ENCODE measurements at places on chromosomes 2 and 18.

DNA sequence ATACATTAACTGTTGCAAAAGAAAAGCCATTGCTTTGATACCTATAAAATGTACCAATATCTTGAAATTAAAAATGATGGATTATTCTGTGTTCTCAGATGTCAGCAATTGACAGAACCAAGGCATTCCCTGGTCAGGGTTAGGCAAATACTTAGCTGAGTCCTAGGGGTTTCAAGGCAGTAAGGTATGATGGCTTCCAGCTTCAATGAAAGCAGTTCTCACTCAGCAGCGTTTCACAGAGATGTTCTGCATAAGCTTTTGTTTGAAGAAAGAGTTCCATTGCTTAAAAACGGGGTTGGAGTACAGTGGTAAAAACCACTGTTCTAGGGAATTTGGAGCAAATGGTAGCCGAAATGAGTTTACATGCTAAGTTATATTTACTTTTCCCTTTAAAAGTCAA is 17.0 kb upstream of the KANSL1L start:
- no peak for DNase-seq

GRCh38 chr2:238344035-238344434 is 23.7 kb downstream of the TRAF3IP1 start:
- DNase-seq, result no peak

GRCh38 chr2:202025816-202026215 is 7.8 kb upstream of the FZD7 start:
- no peak for DNase-seq

- DNase-seq, result no peak
Observed at GRCh38 chr2:108853421-108853820, 66.8 kb downstream of the CCDC138 start.

- no peak for DNase-seq
Observed at GRCh38 chr2:148716378-148716920, 71.9 kb downstream of the EPC2 start.

DNA sequence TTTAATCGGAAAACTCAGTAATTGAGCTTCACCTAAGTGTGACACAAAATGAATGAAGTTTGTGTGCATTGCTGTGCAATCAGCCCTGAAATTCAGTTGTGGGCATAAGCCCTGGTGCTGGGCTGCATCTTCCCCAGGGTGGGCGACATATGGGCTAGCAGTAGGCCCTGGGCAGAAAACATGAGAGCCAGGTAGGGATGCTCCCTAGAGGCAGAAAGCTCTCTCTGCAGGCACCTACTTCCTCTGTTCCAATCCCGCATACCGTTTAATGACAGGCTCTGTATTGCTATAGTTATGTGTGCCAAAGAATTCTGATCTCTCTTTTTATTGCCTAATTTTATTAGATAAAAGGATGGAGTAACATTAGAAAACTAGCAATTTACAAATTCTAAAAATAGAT is 456.7 kb downstream of the NRXN1 start:
- DNase-seq, result no peak

- DNase-seq, result peak; percentile 19
Observed at GRCh38 chr2:221567809-221568208, 4.3 kb downstream of the EPHA4 start.

DNA sequence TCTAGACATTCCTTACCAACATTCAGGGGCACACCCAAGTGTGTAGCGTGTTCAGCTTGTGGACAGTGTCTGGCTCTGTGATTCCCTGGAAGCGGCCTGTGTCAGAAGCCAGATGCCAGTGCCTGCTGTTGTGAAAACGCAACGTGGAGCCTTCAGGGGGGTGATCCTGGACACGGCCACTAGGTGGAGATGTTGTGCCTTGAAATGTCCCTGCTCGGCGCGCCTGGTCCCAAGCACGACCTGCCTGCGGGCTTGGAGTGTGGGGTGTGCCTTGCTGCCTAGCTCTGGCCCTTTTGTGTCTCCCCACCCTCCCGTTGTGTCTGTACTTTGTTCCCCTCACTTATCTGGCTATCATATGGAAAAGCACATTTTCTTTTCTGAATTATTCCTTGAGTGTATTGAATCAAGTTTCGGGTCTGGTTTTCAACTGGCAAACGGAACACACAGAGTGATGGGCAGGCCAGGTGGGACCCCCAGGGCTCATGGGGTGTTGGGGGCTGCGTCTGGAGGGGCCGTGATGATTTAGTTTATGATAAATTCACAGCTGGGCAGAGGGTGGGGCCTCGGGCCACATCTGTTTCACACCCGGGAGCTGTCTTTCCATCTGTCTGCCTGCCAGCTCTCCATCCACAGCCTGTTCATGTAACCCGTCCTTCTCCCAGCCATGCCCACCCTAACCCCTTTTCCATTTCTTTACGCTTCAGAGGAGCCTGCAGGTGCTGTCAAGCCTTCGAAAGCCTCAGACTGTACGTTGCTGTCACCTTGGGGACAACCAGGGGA is 95.5 kb downstream of the DYSF start:
- DNase-seq, result peak; percentile 81

DNA sequence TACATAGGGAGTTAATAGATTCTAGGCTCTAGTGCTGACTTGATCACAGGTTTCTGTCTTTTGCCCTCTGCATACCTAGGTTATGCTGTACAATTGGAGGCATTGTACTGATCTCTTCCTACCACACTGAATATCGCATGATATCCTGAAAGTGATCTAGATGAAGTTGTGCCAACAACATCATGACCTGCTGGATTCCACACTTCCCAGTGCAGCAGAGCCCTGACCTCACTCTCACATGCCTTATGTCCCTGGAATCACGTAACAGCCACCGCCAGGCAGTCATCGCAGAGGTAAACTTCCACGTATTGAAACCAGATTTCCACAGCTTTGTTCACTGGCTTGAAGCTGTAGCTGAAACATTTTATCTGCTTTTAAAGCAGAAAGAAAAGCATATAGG is 214.0 kb downstream of the ANKRD30B start:
- no peak for DNase-seq

DNA sequence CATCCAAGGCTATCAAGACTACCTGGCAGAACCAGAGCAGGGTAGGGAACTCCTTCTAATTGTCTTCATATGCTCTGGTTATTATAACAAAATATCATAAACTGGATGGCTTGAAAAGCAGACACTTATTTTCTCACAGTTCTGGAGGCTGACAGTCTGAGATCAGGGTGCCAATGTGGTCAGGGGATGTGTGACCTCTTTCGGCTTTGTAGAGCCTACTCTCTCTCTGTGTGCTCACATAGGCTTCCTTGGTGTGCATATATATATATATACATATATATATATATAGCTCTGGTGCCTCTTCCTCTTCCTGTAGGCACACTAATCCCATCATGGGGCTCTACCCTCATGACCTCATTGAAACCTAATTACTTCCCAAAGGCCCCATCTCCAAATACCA is 101.6 kb downstream of the ARL6IP6 start:
- no peak for DNase-seq

DNA sequence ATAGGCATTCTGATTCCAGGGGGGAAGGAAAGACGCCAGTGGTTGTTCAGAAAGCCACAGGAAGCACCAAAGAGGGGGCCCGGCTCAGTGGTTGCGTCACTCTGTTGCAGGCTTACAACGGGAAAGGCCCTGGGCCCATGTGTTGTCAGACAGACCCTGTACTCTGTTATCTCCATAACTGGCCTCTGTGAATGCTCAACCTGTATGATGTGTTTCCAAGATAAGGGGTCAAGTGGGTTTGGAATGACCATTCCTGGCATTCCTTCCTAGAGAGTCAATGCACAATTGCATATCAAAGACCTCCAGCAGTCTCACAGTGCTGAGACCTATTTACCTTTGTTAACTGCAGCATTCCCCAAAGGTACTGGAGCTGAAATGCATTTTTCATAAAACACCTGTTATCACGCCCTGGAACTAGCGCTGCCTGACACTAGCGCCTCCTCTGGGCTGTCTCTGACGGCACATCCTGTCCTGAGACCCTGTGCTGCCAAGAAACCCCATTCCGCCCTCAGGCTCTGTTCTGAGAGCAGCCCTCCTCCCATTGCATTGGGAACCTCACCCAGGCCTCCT is 13.2 kb upstream of the LRRFIP1 start:
- no peak for DNase-seq

DNA sequence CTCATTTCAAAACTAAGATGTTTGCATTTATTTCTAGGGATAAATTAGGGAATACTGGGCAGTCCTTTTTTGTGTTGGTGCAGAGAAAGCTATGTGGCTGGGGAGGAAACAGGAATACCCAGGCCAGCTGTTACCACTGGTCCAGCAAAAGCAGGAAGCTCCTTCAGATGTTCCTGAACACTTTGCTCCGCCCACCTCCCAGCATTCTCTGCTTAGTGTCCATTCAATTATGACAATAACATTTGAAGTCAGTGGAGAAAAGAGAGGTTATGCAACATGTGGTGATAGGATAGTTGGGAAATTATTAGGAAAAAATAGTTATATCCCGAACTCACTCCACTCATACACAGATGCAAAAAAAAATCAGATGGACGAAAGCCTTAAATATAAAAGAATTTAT is 22.1 kb upstream of the ARPC2 start:
- DNase-seq, result no peak

DNA sequence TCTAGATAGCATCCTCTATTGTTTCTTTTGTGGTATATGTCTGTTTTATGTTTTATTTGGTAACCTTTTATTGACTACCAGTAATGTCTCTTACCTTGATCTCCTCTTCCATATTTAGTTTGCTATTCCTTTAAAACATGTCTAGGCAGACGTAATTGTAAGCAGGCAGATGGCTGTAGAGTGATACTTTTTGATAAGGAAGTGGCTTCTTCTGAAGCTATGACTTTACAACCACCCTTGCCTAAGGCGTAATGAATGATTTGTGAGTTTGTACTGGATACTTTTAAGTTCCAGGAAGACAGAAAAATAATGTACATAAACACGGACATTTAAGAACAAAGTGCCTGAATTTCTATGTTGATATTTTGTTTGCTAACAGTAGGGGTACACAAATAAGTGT is 85.6 kb downstream of the ZNF804A start:
- DNase-seq, result no peak

DNA sequence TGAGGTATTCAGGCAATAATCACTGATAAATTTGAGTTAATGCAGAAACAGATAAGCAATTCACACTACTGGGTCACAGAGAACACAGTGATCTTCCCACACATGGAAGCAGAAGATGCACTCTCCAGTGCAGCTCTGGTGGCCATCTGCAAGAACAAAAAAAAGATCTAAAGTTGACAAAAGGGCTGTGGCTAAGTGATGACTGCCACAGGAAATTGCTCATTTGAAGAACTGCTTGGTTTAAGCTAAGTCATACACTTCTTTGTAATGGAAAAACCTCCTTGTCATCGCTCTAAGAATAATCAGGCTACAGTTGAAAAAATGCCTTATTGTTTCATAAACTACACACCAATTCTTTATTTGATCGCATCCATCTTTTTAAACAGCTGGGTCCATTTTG is 115.1 kb downstream of the DTNB start:
- DNase-seq, result peak; percentile 93

DNA sequence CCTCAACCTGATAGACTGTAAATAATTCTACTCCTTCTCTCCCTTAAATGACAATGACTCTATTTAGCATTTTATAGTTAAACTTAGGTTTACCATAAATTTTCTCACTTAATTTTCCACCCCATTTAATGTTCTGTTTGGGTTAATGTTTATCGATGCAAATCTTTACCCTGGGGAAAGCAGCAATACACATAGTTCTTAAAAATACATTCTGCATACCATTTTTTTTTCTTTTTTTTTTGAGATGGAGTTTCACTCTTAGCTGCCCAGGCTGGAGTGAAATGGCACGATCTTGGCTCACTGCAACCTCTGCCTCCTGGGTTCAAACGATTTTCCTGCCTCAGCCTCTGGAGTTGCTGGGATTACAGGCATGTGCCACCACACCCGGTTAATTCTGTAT is 14.0 kb downstream of the STAM2 start:
- DNase-seq, result no peak

- DNase-seq, result peak; percentile 47
Observed at GRCh38 chr2:64595397-64596176, 58.1 kb downstream of the SERTAD2 start.

- no peak for DNase-seq
Observed at GRCh38 chr2:111184725-111185310, 64.1 kb downstream of the BCL2L11 start.

GRCh38 chr2:134124047-134124753 is 129.7 kb upstream of the MGAT5 start:
- no peak for DNase-seq

DNA sequence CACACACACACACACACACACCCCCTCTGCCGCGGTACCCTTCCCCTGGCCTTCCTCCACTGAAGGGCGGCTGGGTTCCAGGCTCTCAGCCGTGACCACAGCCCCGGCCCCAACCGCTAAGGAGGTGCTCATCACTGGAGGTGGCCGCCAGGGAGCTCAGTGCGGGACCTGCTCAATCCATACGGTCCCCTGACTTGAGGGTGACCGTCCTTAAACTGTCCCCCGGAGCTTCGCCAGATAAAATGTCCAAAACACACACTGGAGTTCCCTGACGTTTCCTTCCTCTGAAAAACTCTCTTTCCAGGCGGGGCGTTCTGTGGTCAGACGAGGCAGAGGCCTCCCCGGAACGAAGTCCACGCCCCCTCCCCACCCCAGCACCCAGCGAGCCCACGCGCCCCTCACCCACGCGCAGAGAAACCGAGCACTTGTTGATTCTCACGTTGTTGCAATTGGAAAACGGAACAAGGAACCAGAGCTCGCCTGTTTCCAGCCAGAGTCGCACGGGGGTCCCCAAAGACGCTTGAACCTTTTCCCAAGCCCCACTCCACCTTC is 1.4 kb downstream of the MBP start:
- no peak for DNase-seq

Data from GM23248 (cell line).